Right cardiac atrium (tissue), 5 donors: ENCODE measurements at places on chromosomes 2 and 18.

- DNase-seq, result peak; percentile 82
Observed at GRCh38 chr2:127067620-127068350, 39.2 kb downstream of the BIN1 start.

DNA sequence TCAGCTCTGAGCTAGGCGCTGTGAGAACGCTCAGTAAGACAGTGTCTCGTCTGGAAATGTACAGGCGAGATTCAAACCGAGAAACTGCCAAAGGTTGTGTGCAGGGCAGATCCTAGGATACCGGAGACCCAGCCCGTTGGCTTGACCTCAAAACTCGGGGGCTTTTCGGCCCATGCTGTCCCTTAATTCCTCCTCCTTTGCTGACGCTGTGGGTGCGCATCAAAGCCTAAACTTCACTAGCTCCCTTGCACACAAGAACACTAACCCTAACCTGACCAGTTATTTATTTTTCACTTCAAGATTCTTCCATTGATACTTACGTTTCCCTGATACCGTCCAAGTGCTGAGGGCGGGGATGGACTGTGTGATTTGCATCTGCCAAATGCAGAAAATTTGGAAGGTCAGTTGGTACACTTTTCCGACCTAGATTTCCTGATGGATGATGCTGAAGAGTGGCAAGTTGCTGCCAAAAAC, 1.0 kb upstream of the AAK1 start:
- no peak for DNase-seq

DNA sequence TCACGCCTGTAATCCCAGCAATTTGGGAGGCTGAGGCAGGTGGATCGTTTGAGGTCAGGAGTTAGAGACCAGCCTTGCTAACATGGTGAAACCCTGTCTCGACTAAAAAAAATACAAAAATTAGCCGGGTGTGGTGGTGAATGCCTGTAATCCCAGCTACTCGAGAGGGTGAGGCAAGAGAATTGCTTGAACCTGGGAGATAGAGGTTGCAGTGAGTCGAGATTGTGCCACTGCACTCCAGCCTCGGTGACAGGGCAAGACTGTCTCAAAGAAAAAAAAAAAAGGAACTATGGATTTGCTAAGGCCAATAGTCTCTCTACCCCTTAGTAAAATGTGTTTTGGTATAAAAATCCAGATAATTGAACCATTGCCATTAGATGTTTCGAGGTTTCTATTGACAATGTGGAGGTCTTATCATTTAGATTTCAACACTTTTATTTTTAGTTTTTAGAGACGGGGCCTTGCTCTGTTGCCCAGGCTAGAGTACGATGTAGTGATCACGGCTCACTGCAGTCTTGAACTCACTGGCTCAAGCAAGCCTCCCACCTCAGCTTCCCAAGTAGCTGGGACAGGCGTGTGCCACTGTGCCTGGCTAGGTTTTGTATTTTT, 1.1 kb upstream of the TXNDC2 start:
- DNase-seq, result no peak

DNA sequence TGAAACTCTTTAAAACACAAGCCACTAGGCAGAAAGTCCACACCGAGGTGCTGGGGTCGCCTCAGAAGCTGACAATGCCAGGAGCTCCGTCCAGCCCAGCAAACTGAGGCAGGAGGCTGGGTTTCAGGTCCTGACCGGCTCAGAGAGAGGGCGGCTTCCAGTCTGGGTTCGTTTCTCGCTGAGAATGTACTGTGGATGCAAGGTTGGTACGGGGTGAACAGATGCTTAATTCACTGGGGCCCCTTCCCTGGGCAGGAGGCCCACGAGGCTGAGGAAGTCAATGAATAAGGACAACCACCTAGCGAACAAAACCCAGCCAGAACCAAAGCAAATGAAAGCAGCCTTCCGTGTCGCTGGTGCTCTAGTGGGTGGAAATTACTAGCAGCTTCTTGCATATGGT, 142.0 kb downstream of the RTP5 start:
- no peak for DNase-seq

DNA sequence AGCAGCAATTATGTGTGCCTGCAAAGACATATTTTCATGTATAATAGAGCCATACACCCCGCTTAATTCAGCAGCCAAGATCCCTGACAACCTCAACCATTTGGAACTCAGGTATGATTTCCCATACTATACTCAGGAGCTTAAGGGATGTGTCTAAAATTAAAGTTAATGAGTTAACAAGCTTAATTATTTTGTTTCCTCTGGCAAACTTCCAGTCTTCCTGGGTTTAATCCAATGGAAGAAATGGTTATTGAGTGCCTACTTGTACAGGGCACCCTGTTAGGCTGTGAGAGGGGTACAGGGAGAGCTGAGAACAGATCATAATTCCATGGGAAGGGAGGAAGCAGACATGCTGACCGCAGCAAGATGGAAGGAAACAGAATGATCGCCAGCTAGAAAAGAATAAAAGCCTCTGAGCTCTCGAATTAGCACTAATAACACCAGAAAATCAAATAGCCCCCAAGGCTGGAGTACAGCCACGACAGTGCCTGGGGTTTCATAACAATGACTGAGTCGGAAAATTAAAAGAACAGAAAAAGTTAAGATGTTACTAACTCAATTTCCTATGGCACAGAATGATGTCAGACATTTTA, 20.8 kb upstream of the CEP68 start:
- DNase-seq, result no peak

- DNase-seq, result no peak
Observed at GRCh38 chr2:206189691-206190090, 30.0 kb downstream of the EEF1B2 start.

DNA sequence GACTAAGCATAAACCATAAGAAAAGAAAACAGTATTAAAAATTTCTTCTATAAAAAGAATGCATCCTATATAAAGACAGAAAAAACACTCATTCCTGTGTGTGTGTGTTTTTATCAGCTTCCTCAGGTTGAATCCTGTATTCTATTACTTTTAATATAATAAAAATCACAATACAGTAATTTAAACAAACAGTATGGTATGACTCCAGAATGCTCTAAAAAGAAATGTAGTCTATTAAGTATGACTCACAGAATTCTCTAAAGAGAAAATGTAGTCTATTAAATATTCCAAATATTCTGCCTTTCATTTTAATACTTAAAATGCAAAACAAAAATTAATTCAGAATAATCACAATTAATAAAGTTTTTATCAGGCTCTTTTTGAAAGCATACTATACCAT, 19.8 kb downstream of the CCDC88A start:
- DNase-seq, result no peak

- DNase-seq, result no peak
Observed at GRCh38 chr2:220949466-220949865, 622.6 kb downstream of the EPHA4 start.

DNA sequence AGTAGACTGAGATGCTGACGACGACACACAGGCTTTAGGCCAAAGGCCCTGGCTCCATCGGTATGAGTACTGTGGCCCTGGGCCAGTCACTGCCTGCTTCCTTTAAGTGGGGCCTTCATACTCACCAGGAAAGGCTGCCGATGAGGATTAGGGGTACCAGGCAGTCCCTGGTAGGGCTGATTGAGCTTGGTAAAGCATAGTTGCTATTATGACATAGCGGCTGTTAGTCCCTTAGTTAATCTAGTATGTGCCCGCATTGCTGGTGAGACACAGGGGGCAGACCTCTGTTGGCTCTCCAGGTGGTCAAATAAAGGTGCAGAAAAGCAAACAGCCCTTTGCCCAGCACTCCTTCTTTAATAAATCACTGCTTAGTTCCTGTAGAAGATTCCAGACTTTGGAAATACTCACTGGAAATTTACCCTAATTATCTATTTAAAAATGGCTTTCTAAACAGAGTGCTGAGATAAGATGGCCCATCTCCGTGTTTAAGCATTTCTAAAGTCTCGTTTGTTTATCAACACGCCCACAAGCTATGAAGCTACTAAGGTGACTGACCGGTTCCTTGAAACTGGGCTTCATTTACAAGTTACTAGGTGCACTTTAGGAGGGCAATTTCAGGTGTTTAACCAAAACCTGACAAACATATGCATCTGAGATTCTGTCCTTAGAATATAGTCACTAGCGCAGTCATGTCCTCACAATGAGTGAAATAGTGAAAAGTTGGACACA, 8.7 kb upstream of the BIN1 start:
- DNase-seq, result no peak

DNA sequence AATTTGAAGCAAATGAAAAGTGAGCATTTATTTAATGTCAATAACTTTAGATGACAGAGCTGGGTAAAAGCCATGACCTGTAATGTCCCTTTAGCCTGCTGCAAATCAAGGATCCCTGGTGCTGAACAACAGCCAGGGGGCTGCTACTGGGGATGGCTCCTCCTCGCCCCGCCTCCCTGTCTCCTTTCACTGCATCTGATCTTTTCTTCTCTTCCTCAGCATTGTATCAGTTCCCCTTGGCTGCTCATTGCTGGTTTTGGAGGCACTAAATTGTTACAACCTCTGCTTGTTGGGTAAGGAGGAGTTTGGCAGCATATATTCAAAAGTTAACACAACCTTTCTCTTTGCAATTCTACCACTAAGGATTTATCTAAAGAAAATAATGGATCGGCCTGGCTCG, 236.3 kb upstream of the ID2 start:
- DNase-seq, result no peak

DNA sequence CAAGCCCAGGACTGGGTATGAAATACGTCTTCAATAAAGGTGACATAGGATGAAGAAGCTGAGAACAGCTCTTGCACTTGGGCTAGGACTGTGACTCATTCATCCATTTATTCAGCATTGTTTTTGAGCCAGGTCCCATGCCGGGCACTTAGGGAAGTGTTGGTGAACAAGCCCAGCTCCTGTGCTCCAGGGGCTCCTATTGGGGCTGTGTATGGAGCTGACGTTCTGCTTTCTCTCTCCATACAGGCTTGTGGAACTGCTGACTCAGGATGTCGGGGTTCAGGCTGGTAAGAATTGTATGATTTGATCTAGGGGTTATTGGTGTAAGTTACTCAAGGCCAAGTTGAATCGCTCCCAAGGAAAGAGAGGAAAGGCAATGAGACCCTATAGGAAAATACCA, 24.0 kb downstream of the MYO7B start:
- no peak for DNase-seq

DNA sequence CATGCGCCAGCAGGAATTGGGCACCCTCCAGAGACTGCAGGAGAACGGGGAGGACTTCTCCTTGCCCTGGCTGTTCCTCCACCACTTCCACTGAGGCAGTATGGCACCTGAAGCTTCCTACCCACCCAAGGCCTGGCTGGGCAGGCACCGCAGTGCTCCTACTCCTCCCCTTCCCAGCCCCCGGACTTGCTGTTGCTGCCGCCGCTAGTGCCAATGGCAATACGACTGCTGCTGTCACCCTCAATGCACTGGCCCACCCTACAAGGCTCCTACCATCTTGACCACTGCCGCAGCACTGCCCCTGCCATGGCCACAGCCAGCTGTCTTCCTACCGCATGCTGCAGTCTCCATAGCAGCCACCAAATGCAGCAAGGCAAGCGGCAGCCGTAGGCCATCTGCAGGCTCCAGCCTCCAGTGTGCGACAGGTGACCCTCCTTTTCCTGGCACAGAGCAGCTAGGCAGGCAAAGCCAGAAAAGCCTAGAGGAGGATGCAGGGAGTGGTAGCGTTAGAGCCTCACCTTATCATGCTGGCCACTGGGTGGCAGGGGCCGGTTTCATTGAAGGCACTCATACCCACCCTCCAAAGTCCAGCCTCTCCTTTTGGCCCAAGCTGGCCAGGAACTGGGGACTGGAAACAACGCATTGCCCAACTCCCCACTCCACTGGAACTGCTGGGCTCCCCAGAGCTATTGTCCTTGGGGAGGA, 47.4 kb upstream of the ANKRD62 start:
- DNase-seq, result no peak
